ENCODE measurements at places on chromosomes 5 and 9.

DNA sequence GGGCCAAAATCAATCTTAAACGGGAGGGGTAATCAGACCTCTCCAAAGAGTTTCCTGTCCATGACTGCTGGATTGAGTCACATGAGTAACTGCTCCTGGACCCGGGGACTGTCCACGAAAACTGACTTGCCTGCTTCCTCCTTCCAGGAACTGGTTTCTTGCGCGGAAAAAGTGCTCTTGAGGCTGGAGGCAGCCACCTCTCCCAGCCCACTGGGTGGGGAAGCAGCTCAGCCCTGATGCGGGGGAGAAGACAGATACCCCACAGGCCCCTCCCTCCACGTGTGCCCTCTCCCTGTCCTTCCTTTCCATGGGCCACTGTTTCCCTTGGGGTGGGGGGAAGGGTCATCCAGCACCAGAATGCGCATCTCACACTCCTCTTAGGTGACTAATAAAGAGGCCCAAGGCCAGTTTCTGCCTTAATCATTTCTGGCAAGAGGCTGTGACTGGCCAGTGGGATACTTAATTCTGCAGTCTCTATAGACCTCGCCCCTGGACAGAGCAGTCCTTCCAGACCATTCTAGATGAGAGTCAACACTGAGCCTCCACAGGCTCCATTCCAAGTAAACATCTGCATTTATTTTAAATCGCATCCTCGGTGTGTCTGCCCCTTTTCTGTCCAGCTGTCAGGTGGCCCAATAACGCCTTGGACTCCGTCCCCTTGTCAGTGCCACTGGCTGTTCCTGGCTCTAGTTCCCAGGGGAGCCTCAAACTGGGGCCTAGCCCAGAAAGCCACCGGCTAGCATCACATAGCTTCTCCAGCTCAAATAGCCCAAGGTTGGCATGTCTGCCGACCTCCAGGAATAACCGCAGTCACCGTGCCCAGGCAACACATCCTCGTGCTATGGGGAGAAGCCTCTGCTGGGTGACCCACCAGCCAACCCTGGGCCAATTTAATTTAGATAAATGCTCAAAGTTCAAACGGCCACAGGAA lies 12.0 kb downstream of the REXO4 start:
- H3K27me3 ChIP-seq = no peaks in the 10 kb centered on the region
- H3K4me3 ChIP-seq = no peak overlapping the region
- no peaks in the 10 kb centered on the region for H3K4me1 ChIP-seq
- DNase-seq = no peak
- H3K27ac ChIP-seq = peak overlapping the region; percentile 27

DNA sequence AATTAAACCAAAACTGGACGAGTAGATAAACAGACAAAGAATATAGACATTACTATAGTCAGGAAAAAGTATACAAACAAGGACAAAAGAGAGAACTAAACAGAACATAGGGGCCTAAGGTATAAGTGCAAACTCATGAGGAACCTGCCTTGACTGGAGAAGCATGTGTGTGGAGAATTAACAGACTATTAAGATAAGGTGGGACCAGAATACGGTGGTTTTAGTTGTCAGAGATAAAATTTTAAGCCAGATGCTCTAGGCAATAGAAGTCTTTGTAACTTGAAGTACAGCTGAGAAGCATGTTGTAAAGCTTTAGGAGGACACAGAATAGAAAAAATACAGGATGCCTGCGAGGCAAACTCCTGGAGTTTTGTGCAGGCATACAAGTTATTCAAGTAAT lies 707.1 kb downstream of the PTPRD start:
- peak; percentile 68 for DNase-seq
- H3K27me3 ChIP-seq = no peaks in the 10 kb centered on the region
- peaks cover 35% of the 10 kb centered on the region for H3K4me1 ChIP-seq
- H3K36me3 ChIP-seq = no peaks in the 10 kb centered on the region

DNA sequence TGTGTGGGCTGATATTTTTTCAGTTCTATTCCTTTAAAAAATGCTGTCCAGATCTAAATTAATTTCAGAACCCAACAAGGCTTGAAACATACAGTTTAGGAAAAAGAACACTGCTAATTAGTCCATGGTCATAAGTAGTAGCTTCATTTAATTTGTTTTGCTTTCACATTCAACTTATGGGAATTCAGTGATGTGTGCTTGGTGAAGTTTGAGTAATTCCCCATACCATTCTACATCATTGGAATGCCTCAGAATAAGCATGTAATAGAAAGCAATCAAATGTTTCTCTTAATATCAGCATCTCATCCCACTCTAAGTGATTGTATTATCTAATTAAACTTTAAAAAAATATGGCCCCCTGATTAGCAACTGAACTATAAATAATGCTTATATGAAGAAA lies 2.7 kb downstream of the CNTLN start:
- H3K27ac ChIP-seq = no peak overlapping the region
- no peaks in the 10 kb centered on the region for H3K36me3 ChIP-seq
- no peak for DNase-seq
- H3K27me3 ChIP-seq = no peaks in the 10 kb centered on the region

DNA sequence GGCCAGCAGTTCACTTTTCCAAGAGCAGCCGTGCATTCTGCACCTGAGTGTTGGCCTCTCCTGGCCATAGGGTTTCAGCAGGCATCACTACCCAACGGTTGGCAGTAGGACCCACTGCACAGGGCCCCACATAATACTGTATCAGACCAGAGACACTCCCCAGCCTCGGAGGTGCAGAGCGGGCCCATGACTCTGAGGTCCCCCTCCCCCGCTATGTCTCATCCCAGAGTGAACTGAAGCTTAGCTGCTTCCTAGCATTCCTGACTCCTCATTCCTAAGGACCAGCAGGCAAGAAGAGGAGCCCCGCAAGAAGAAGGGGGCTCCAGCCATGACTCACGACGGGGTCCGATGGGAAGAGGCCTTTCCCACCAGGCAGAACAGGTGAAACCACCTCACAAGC lies 67.2 kb downstream of the CAMSAP1 start:
- H3K4me1 ChIP-seq = no peaks in the 10 kb centered on the region
- H3K27me3 ChIP-seq = no peaks in the 10 kb centered on the region
- no peak overlapping the region for H3K27ac ChIP-seq
- peaks cover 16% of the 10 kb centered on the region for H3K36me3 ChIP-seq

DNA sequence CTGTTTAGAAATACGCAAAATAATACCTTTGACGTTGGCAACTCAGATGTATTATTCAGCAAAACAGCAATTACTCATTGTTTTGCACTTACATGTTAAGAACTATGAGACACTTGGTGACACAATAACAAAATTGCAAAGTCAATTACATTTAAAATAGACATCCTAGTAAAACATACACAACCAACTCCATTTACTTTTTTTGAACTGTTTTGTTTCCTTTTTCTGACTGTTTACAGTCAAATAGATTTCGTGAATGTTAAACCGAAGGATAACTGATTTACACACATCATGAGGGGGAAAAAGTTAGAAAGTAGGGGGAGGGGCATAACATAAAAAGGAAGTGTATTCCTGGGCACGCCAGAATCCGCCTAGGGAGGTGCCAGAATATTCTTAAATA lies 220.1 kb downstream of the MEF2C start:
- no peak overlapping the region for H3K4me3 ChIP-seq
- H3K4me1 ChIP-seq = peaks cover 5% of the 10 kb centered on the region
- H3K27me3 ChIP-seq = peaks cover 100% of the 10 kb centered on the region
- no peak overlapping the region for H3K27ac ChIP-seq
- DNase-seq = no peak
- no peaks in the 10 kb centered on the region for H3K36me3 ChIP-seq

- no peak overlapping the region for H3K4me3 ChIP-seq
- no peak for DNase-seq
- H3K4me1 ChIP-seq = no peaks in the 10 kb centered on the region
- no peaks in the 10 kb centered on the region for H3K36me3 ChIP-seq
- H3K27ac ChIP-seq = no peak overlapping the region
These were observed 384.6 kb downstream of the SH3GL2 start for GRCh38 chr9:17963498-17963897.
